ENCODE measurements at places on chromosomes 11 and 22.
A peak's percentile ranks its signal among the peaks of the same experiment; 100 is the strongest.

GRCh38 chr11:96194581-96195374 lies 148.2 kb downstream of the MAML2 start:
- H3K4me3 ChIP-seq, result no peak overlapping the region
- no peaks in the 10 kb centered on the region for H3K27me3 ChIP-seq
- peaks cover 8% of the 10 kb centered on the region for H3K4me1 ChIP-seq
- H3K36me3 ChIP-seq, result no peaks in the 10 kb centered on the region

DNA sequence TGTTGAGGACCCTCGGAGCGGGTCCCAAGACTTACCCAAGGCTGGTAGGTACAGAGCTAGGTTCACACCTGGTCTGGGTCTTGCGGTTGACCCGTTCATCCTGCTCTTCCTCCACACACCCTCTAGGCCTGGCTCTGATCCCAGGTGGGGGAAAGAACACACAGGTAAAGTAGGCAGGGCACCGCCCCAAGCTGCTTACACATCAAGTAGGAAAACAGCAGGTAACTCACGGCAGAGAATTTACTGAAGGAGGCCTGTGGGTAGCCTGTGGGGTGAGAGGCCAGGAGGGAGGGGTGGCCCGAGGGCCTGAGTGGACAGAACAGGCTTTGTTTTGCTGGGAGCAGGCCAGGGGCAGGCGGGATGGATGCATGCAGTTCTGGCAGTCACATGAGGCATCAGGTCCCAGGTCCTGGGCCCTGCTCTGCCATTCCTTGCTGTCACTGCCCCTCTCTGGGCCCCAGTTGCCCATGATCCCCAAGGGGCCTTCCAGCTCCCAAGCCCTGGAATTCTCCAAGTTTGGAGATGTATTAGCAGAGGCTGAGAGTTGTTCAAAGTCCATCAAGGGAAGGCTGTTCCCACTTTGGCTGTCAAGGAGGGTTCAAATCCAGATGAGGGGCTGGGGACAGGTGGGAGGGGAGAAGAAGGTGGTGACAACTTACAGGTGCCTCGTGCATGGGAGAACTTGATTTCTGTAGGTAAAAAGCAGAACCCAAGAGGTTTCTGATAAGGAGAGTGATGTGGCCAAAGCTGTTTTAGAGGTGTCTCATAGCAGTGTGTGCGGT lies 5.7 kb downstream of the TSKU start:
- H3K27me3 ChIP-seq, result no peaks in the 10 kb centered on the region
- peaks cover 2% of the 10 kb centered on the region for H3K4me1 ChIP-seq
- no peak for DNase-seq

DNA sequence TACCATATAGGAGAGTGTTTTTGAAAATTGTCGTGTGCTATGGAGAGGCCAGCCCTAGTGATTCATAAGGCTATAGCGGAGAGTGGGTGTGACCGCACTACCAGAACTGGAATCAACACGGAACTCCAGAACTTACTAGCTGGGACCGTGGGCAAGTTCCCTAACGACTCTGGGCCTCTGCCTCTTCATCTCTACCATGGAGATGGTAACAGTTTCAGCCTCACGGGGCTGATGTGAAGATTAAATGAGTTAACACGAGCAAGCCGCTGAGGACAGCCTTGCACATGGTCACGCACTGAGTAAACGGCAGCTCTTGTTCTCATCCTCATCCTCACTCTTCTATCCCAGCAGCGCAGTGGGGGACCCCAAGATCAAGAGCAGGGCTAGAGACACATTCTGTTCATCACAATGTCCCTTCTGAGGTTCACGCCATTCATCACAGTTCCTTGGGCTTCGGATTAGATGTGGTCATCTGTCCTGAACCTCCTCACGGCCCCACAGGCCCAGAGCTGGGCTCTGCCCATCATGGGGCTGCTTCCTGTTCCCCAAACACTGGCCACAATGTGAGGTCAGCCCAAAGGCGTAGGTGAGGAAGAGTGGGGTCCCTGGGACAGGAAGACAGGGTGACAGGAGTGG lies 47.2 kb upstream of the CD5 start:
- no peaks in the 10 kb centered on the region for H3K36me3 ChIP-seq
- no peak overlapping the region for H3K27ac ChIP-seq
- H3K4me3 ChIP-seq, result no peak overlapping the region
- no peaks in the 10 kb centered on the region for H3K27me3 ChIP-seq
- no peaks in the 10 kb centered on the region for H3K4me1 ChIP-seq

DNA sequence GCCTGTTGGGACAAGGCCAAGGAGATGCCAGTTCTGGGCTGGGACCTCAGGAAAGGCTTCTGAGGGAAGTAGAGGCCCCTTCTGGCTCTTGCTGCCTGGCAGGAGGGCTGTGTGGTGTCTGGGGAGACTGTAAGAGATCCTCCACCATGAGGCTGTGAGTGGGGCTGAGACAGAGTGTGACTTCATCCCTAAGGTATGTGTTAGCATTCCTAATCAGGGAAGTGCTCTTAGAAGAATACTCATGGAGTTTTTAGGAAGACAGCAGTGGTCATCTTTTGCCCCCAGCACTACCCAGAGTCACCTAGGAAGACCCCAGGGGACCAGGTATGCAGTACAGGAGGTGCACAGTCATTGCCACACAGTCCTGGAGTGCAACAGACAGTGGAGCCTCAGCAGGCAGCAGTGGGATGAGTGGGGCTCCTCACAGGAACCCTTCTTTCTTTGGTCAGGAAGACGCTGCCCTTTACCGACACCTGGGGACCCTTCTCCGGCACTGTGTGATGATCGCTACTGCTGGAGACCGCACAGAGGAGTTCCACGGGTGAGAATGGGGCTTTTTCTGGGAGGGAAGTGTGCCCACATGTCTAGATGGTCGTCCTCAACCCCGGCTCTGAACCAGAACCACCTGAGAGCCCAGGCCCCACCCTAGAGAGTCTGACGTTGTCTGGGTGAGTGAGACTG lies 2.8 kb downstream of the RIC8A start:
- peak overlapping the region; percentile 47 for H3K27ac ChIP-seq
- H3K27me3 ChIP-seq, result no peaks in the 10 kb centered on the region
- no peak for DNase-seq
- peaks cover 44% of the 10 kb centered on the region for H3K36me3 ChIP-seq
- peaks cover 23% of the 10 kb centered on the region for H3K4me1 ChIP-seq

GRCh38 chr11:17931595-17931994 lies 81.3 kb downstream of the SERGEF start:
- DNase-seq, result no peak
- H3K27ac ChIP-seq, result no peak overlapping the region
- no peaks in the 10 kb centered on the region for H3K27me3 ChIP-seq
- H3K36me3 ChIP-seq, result no peaks in the 10 kb centered on the region
